Foreskin keratinocyte (primary cell): ENCODE measurements at places on chromosomes 7 and 10. TPM values are rescaled to one million over a fixed set of nuclear protein-coding genes. Genes with fewer than 3 reads are reported as not detected.

C10orf105 gene
- polyA plus RNA-seq: not detected in 2 replicates

GNG11 gene
- polyA plus RNA-seq: 2.3 and 3.1 TPM in 2 replicates

NYAP1 gene
- polyA plus RNA-seq: 1.3 and 1.4 TPM in 2 replicates

POLL gene
- polyA plus RNA-seq: 16.0 and 16.8 TPM in 2 replicates

SSC4D gene
- polyA plus RNA-seq: 1.9 and 2.0 TPM in 2 replicates

CPSF4 gene
- 39.7 and 41.8 TPM in 2 replicates for polyA plus RNA-seq

ANXA8 gene
- 481 and 486 TPM in 2 replicates for polyA plus RNA-seq
